ENCODE measurements at places on chromosomes 7 and 10.

DNA sequence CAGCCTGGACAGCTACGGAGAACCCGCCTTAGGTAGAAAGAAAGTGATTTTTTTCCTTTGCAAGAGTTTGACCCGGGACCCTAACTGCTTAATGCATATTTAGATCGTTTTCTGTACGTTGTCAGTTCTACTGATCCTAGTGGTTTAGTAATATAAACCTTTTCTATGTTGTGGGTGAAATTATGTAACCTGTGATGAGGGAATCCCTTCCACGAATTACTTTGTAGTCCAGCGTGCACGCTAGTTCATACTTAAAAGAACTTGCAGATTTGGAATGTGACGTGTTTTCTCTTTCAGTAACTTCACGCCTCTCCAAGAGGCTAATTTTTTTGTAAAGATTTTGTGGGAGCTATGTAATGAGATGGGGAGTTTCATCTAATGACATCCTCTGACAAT lies 705 bp downstream of the SLF2 start:
- DNase-seq, result no peak

- DNase-seq, result no peak
Measured at GRCh38 chr10:80429521-80429973, 21.2 kb downstream of the PRXL2A start.

DNA sequence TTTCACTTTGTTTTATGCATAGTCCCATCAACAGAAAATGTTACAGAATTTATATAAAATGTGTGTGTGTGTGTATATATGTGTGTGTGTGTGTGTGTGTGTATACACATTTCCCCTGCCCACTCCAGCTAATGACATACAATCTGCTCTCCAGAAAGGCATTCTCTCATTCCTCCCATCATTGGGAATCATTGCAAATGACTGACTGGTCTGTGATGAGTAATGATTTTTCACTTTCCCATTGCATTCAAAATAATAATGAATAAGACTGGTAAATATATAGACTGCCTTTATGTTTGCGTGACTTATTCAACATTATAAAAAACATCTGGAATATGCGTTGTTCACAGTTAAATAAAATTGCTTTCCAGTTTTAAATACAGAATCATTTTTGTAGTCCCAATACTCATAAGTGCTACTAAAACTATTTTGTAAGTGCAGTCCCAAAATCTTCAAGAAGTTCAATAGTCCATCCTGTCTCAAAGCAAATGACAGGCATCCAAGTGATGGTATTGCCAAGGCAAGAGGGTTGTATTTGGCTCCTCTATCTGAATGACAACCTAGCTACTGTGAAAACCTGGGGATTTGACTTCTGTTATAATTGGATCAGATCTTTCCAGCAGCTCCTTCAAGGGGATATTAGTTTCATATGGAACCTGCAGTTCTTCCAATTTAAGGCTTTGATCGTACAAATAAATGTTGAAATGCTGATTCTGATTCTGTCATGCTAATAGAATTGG lies 150.9 kb downstream of the POLR1F start:
- DNase-seq, result no peak

DNA sequence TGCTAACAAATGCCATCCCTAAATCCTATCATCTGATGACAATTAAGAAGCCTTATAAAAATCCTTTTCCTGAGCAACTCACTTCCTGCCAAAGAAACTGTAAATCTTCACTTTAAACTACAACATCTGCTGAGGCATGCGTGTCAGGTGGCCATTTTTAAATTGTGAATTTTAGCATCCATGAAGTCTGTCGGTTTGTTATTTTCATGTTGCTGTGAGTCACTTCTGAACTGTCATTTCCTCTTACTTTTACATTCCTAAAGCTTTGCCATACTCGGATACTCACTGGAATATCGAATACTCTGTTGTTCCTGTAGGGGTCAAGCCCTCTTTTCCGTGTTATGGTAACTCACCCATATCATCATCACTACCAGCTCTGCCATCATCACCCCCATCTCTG lies 34.3 kb upstream of the TMEM26 start:
- DNase-seq, result peak; percentile 91

DNA sequence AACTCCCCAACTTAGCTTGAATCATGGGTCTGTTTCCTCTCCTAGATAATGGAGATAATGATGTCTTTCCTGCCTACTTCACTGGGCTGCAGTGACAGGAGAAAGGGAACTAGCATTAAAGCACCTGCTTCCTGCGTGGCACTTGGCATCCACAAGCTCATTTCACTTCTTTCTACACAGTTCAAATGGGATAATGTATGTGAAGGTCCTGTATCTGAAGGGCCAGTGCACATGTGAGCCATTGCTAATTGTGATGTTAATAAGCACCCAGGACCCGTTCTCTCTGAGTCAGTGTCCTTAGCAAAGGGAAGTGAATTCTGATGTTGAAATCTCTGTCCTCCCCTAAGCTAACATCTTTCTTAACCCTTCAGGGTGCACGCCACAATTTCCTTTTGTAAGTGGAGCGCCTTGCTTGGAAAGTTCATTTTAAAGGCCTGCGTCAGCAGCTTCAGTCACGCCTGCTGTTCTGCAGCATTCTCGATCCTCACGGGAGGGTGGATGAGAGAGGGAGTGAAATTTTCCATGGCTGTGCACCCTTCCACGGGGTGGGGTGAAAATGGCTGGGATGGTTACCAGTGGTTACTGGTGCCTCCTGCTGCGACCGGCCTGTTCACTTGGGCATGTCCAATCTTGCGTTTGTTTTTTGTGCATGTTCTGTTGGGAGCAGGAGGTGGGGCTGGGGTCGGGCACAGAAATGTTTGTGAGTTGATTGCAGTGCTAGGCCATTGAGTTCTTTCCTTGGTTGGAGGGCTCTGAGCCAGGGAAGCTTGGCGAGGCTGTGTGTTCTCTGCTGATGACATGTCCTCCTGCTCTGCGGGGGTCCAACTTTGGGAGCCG lies 59.2 kb downstream of the HK1 start:
- peak; percentile 30 for DNase-seq

- DNase-seq, result no peak
Measured at GRCh38 chr10:6473901-6474370, 106.1 kb downstream of the PRKCQ start.

DNA sequence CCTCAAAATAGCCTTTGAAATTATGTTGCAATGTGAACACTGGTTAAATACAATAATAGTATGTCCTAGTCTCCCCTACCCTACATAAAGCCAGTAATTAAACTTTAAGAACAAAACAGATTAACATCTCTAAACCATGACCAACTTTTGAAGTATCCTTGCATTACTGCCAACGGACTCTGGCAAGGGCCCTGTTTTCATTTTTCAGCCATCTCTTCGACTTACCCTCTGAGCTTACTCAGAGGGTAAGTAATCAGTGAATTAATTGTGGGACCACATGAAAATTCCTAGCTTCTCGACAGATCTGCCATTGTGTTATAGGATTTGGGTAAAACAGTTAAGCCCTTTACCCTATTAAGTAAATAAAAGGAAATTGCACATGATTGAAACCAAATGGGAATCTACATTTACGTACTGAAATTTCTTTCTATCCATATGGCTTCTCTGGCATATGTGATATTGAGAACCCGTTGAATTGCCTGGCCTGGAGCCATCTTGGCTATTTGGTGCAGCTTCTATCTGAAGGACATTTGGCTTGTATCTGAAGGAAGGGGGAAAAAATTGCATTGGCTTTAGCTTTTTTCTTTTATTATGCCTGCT lies 39.6 kb downstream of the DYNC1I1 start:
- DNase-seq, result peak; percentile 11

GRCh38 chr7:70355198-70356020 lies 757.1 kb downstream of the AUTS2 start:
- no peak for DNase-seq

DNA sequence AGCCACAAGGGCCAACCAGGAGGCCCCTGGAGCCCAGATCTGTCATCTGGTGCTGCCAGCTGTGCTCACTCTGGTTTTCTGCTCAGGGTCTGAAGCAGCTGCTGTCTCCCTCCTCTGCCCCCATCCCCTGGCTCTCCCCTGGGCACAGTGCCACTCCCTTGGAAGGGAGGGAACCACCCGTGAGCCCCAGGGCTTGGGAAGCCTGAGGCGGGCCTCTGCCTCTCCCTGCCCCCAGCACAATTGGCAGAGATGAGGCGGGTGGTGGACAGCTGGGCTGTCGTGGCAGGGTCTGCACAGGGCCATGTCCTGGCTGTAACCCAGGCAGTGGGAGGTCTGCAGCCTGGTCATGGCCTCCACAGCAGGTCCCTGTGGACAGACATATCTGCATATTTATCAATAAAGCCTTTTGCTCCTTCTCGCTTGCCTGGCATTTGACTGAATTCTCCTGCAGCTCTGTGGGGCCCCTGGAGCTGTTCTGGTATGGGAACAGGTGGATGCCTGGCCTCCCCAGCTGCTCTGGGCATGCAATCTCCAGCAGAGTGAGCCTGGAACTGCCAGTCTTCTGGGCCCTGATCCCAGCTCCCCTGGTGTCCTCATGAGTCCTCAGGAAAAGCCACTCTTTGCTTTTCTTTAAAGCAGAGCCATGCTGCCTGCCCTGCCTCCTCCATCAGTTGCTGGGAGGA lies 1.6 kb upstream of the ANKRD2 start:
- DNase-seq, result no peak

DNA sequence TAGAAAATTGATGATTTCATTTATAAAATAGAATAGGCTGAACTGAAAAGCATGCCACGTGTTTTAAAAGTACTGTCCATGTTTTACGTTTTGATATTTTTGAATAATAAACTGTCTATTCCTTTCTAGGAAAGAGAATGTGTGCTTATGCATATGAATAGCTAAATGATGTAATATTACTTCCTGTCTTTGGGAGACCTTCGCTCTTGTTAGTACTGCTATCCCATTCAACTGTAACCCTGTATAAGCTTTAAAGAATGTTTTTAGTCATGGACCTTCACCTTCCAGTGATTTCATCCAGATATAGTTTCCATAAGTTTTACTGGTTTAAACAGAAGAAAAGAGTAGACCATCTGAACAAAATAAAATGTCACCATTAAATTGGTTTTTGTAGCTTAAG lies 274.4 kb upstream of the SEMA3A start:
- DNase-seq, result no peak

- peak; percentile 95 for DNase-seq
Measured at GRCh38 chr7:27677912-27678612, 15.4 kb upstream of the HIBADH start.

Measured in HFF-Myc (cell line).